GM12891 (cell line): ENCODE measurements at places on chromosomes 16 and 17.

- DNase-seq: no peak
Observed at GRCh38 chr17:45930420-45930951, 36.1 kb downstream of the MAPT start.

GRCh38 chr16:16164243-16164642 is 59.1 kb downstream of the ABCC6 start:
- no peak for DNase-seq

- DNase-seq: no peak
Observed at GRCh38 chr16:27717726-27718125, 167.8 kb downstream of the KATNIP start.

DNA sequence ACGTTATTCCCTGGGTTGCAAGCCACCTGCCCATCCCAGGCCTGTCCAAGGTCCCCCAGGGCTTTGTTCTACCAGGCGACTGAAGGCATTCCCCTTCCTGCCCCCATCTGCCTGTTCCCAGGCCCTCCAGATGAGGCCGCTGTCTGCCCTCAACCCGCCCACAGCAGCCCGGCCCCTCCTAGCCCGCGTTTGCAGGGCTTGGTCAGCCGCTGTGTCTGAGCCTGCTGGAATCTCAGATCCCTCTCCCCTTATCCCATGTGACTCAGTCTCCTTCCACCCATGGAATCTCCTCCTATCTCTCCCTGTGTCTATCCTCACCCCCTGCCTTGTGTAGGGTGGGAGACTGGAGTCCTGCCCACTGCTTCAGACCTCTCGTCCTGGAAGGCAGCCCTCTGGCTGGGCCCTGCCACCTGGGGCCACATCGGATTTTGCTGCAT is 186.0 kb upstream of the TNRC6C start:
- peak; percentile 75 for DNase-seq

DNA sequence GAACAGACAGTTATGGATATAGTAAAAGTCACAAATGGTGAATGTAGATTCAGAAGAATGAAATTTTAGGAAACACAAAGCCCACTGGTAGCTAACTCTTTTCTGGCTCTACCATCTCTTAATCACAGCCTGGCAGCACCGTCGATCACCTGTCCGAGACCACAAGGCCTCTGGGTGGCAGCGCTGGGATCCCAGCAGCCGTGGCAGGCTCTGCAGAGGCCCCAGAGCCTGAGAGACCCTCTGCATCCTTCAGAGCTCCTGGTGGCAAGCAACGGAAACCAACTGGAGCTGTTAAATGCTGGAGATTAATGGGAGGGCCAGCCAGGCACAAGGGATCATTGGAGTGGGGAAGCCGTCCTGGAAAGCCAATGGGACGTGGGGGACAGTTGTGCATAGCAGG is 26.3 kb downstream of the LAT start:
- DNase-seq: no peak

- no peak for DNase-seq
Observed at GRCh38 chr17:58693208-58693607, 806 bp downstream of the RAD51C start.

GRCh38 chr16:11642765-11643116 is 25.5 kb upstream of the SNN start:
- DNase-seq: no peak

- no peak for DNase-seq
Observed at GRCh38 chr17:48576479-48577309, 1.5 kb downstream of the HOXB4 start.

- no peak for DNase-seq
Observed at GRCh38 chr17:6110088-6110487, 39.9 kb downstream of the WSCD1 start.

DNA sequence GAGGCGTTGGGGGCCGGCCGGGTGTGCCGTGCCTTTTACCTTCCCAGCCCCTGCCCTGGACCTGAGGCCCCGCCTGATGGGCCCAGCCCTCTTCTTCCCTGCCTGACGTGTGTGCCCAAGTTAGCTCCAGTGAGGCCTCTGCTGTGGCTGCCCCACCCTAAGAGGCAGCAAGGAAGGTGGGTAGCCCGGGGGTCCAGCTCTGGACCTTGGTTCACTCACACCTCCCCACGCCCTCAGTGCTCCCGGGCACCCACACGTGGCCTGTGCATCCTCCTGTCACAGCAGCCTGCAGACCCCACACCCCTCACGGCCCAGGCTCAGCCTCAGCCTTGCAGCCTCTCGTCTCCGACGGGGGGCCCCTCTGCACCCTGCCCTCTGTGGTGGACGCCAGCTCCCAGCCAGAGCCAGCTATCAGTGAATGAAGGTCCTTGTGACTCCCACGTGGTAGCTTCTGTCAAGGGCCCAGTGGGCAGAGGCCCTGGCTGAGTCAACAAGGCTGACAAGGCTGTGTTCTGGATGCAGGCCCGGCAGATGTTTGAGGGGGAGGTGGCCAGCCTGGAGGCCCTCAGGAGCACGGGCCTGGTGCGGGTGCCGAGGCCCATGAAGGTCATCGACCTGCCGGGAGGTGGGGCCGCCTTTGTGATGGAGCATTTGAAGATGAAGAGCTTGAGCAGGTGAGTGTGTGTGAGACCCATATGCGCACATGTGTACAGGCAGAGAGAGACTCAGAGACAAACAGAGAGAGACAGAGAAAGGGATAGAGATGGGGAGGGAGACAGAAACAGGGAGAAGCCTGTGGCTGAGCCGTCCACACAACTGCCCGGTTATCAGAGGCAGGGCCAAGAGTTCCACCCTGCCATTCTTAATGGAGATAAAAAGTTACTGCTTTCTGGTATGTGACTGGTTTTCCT is 2.8 kb downstream of the FN3K start:
- DNase-seq: no peak

DNA sequence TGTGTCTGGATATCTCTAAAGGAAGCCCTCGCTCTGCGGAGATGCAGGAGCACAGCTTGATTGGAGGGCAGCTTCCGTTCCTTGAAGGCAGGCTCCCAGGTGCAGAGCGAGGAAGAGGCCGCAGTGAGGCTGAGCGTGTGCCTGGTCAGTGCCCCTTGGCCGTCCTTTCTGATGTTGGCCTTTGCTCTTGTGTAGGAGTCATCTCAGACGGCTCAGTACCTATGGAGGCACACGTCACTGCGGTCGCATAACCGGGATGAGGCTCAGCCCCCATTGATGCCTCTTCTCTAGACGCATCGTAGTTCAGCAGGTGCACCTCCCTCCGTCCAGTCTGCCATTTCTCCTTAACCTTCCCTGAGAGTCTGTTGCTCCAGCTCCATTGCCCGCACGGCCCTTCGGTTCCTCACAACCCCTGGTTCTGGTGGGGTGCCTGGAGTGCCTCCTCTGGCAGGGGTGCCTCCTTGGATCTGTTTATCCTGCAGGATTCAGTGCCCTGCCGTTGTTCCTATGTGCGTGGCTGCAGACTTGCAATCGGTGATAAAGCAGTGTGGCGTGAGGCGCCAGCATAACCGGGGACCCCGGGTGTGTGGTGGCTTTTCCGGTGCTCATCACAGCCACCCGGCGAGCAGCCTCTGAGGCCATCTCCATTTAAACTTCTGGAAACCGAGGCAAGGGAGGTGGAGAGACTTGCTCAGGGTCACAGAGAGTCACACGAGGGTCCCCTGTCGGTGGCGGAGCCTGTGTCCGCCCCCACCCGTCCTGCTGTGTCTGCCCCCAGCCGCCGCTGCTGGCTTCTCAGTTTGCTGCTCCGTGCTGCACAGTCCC is 188.8 kb upstream of the CHMP6 start:
- no peak for DNase-seq

DNA sequence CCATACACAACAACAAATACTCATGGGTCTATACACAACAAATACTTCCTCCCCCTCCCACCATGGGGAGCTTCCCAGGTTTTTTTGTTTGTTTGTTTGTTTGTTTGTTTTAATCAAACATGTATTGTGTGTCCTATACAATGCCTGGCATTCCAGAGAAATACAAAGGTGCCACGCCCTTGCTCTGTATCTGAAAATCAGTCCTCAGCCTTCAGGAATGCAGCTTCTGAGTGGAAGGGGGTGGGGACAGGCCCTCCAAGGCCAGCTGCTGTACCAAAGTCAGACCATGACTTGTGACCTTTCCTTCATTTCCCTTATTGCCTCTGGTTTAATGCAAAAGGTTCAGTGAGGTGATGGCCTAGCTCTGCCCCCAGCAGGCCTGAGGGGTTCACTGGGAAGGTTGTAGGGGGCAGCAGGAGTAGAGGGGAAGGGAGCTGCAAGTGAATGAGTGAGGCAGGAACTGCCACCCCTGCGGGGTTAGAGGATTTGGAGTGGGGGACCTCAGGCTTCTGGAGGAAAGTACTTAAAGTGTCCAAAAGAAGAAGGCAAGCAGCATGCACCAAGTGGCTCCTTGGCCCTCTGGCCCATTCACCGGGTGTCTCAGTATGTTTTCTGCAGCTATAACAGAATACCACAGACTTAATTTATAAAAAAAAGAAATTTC is 105.2 kb downstream of the CLEC16A start:
- DNase-seq: no peak

DNA sequence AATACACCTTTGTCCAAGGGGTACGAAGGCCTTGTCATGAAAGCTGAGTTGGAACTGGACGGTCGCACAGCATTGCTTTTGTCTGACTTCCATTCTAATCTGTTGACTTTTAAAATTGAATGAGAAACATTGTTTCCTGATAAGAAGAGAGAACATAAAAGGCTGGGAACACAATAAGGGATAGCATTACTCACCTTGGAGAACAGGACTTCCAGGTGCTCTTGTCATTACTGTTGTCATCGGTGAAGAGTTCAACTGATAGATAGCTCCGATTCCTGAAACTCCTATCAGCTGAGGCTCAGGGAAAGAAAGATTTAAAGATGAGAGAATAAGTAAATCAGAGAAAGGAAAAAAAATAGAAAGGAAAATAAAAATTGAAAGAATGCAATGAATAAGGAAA is 351.1 kb downstream of the KCNJ2 start:
- DNase-seq: no peak

- DNase-seq: no peak
Observed at GRCh38 chr16:4979736-4980660, 21.9 kb downstream of the SEC14L5 start.

- no peak for DNase-seq
Observed at GRCh38 chr16:58013201-58013956, 12.2 kb downstream of the USB1 start.

DNA sequence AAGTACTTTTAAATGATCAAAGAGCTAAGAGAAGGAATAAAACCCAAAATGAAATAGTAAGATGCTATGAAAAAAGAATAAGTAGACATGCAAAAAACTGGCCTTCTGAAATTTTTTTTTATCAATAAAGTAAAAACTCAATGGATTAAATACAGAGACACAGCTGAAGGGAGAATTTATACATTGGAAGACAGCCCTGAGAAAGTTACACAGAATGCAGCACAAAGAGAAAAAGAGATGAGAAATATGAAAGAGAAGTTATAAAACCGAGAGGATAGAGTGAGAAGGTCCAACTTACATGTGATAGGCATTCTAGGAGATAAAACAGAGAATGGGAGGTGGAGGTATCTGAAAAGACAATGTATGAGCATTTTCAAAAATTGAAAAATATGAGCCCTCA is 57.0 kb downstream of the MARF1 start:
- no peak for DNase-seq

- DNase-seq: no peak
Observed at GRCh38 chr17:56023851-56024250, 129.4 kb upstream of the ANKFN1 start.

GRCh38 chr17:82170412-82170961 is 42.2 kb downstream of the CCDC57 start:
- no peak for DNase-seq

DNA sequence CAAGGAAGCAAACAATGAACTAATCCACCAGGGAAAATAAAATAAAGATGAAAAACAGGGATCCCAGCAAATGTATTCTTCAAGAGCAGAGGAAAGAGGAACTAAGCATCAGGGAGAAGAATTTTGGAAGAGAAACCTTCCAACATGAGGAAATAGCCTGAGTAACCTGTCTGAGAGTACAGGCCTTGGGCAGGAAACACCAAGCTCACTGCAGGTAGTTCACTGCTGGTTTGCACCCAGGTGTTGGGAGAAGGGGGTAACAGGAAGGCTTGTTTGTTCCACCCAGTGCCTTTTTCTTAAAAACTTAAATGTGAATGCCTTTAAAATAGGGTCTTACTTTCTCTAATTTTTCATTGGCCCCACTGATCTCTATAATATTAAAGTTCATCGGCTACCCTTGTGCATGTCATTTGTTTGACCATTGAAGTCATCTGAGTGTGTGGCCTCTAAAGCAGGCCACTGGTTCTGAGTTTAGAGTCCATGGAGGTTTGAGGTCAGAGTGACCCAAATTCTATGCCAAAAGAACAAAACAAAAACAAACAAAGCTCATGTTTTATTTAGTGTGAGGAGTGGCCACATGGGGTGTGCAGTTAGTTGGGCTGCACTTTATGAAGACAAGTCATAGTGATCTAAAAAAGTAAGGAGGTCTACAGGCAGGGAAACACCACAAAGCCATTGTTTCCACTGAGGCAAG is 62.9 kb upstream of the COX10 start:
- no peak for DNase-seq

DNA sequence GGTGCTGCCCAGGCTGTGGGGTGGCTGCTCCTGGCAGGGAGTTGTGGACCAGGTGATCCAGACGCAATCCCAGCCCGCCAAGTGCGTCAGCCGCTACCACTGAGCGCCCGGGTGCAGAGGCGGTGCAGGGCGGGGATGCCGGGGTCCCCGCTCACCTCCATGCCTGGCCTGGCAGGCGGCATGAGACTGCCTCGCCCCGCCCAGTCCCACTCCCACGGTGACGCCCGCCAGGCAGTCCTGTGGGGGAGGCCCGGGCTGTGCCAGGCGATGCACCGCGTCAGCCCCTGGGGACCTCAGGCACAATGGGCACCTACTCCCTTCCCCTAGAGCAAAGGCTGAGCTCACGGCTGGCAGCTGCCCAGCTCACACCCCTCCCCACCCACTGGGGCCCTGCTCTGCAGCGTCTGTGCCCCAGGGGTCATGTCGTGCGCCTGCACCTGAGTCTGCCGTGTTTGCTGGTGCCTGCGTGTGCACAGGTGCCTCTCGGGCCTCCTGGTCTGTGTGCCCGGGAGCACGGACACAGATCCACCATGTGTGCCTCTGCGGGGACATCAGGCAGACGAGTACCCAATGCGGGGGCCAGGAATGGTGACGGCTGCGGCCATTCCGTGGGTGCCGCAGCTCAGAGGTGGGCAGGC is 5.3 kb downstream of the RPUSD1 start:
- no peak for DNase-seq

- DNase-seq: no peak
Observed at GRCh38 chr17:14033166-14033565, 36.1 kb upstream of the COX10 start.

DNA sequence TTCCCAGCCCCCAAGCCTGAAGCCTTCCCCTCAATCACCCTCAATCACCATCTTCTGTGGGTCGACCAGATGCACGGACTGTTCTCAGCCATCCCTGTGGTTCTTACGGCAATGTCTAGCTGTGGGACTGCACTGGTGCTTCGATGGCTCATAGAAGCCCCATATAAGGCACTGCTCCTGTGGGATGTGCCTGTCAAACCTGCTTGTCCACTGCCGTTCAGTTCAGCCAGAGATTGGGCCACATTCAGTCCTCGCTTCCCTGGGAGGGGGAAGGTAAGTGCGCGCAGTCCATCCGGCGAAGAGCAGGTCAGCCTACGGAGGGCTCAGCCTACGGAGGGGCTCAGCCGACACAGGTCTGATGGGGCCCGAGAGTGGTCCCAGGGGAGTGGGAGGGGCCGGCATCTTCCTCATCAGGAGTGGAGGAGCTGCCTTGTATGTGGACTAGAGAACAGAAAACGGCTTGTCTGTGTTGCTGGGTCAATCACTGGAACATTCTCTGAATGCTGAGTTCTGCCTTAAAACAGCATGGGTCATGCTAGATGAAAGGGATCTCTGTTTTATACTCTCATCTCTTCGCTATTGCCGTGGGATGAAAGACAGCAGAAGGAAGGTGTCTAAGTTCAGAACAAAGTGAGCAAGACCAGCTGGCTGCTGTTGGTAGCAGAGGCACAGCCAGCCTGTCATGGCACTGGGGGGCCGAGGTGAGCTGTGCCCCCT is at the start of gene CARD14:
Gene CARD14 (plus strand): TSS at position 247 of the 717 bp plus-strand sequence. CDS start 11,409 bp downstream, outside the sequence.
- DNase-seq: no peak
